ENCODE measurements at places on chromosomes 1 and 21. TPM values are rescaled to one million over a fixed set of nuclear protein-coding genes. Genes with fewer than 3 reads are reported as not detected.

FAM72B gene
- total RNA-seq, result 2.6 TPM

DNA sequence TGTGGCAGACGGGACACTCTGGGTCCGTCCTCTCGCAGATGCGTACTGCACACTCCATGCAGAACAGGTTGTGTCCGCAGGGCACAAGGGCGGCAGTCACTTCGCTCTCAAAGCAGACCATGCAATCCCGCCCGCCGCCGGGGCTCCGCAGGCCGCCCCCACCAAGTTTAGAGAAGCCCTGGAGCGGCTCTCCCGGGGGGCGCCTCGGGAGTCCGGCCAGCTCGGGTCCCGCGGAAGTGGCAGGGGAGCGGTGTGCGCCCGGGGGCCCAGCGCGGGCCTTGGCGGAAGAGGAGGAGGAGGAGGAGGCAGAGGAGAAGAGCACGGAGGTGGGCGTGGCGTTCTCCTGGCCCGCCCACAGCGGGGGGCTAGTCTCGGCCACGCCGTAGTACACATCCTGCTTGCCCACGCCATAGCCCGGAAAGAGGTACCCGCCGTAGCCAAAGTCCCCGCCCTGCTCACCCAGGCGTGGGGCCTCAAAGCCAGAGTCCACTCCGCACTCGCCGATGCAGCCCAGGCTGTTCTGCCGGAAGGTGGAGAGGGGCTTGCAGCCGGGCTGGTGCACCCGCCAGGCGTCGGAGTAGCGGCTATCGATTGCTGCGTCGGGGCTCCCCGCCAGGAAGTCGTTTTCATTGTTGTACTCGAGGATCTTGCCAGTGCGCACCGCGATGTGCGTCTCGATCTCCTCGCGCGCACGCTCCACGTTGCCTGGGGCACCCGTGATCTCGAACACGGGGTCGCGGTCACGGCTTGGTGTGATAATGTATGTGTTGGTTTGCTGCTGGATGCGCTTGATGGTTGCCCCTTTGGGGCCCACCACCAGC, 5.4 kb downstream of the MEX3A start:
- DNase-seq, result no peak

CAPN8 gene
- total RNA-seq, result 88.6 TPM

GRCh38 chr1:206608108-206608698, 4.1 kb downstream of the EIF2D start:
- peak; percentile 47 for DNase-seq

- no peak for DNase-seq
These were observed 68.9 kb downstream of the ATF6 start for GRCh38 chr1:161834967-161835550.

DYNLT5 gene
- 0.65 TPM for total RNA-seq

DCDC2B gene
- not detected for total RNA-seq

DNA sequence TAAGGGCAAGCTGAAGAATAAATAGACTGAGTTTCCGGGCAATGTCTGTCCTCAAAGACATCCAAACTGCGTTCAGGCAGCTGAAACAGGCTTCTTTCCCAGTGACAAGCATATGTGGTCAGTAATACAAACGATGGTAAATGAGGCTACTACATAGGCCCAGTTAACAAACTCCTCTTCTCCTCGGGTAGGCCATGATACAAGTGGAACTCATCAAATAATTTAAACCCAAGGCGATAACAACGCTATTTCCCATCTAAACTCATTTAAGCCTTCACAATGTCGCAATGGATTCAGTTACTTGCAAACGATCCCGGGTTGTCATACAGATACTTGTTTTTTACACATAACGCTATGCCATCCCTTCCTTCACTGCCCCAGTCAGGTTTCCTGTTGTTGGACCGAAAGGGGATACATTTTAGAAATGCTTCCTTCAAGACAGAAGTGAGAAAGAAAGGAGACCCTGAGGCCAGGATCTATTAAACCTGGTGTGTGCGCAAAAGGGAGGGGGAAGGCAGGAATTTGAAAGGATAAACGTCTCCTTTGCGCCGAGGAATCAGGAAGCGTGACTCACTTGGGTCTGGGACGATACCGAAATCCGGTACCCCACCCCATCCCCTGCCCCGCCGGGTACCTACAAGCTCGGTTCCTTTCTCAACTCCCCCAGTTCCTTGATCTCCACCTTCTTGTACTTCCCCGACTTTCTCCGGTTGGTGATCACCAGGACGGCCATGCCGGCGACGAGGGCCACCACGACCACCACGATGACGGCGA, 1.3 kb downstream of the TACSTD2 start:
- no peak for DNase-seq

DNA sequence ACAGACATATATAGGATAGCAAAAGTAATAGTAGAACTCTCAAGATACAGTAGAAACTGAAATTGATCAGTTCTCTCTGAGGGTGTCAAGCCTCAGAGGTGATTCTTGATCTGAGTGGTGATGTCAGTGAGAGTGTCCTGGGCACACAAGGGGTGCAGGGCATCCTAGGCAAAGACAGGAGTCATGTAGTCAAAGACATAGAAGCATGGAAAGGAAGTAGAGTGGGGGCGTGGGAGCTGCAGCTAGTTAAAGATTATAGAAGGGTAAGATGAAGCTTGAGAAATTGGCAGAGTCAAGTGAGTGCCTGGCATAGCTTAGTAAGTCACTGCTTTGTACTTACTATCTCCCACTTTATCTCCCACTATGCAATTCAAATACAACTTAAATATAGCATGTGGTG, 22.8 kb downstream of the CDC7 start:
- no peak for DNase-seq

CYP2J2 gene
- total RNA-seq, result 58.6 TPM

- DNase-seq, result no peak
These were observed 165.6 kb downstream of the DUSP10 start for GRCh38 chr1:221576268-221576667.

DNA sequence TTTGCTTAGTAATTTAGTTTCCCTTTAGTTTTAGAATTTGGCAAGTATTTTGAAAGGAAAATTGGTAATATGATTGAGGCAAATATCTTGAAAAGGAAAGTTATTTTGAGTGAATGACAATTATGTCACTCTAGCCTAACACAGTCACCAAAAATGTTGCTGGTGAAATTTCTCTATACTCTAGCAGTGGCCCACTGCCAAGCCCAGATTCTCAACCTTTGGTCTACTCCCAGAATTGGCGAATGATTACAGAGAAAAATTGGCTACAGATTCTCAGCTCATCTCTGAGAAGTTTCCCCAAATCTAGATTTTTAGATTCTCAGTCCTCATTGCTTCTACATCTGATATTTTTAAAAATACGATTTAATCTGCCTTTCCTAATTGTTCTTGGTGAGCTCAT, 84.9 kb downstream of the PIGK start:
- no peak for DNase-seq

TTC3 gene
- total RNA-seq, result 98.1 TPM

DNA sequence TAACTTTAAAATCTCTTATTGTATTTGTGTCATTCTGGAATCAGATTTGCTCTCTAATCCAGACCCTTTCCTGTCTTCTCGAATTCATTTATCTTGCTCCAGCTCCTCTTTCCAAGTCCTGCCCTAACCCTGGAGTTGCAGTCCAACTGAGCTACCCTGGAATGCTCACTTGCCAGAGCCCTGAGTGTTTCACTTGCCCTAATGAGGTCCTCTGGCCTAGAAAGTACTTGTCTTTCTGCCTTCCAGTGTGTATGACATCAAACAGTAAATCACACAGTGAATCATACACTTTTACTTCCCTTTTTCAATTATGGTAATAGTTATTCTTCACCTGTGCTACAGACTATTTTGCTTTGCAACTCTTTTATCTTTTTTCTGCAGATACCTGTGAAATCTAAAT, 96.9 kb downstream of the NEK7 start:
- DNase-seq, result no peak

GRCh38 chr1:157292302-157292701, 154.1 kb upstream of the ETV3 start:
- no peak for DNase-seq

- no peak for DNase-seq
These were observed 447 bp upstream of the PAQR6 start for GRCh38 chr1:156248323-156248683.

DNA sequence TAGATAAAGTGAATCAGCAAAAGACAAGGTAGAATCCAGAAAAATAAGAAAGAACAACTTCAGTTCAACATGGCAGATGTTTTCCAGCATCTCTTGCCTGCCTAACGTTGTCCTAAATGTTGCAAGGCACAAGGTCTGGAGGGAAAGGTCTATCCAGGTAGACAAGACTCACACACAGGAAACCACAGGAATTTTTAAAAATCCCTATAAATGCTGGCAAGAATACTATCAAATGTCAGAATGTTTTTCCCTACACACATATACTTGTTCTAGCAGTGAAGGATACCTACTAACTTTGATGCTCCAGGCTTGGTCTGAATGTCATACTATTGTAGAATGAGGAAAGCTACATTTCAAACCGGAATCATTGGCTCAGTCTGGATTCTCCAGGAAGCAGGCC, 10.6 kb downstream of the GJA5 start:
- DNase-seq, result no peak

DNA sequence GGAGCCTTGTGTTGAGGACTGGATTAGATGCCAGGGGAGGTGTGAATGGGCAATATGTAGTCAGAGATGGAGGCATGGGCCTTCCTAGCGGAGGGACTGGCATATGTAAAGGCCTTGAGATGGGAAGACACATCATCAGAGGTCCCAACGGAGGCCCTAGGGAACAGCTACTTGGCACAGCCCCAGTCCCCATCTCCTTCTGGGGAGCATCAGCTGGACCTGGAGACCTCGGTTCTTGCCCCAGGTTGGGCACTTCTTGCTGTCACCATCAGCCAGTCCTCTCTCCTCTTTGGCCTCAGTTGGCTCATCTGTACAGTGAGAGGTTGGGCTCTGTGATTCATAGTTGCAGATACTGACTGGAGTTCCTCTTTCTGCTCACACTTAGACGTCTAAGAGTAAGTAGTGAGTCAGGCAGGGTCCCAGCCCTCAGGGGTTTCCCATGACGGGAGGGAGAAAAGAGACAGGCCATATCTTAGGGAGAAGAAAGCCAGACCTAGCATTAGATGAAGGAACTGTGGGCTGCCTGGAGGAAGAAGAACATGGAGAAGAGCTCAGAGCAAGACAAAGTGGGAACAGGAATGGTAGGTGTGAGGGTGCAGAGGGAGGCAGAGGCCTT, 3.4 kb upstream of the MARCKSL1 start:
- no peak for DNase-seq

PM20D1 gene
- not detected for total RNA-seq

DNA sequence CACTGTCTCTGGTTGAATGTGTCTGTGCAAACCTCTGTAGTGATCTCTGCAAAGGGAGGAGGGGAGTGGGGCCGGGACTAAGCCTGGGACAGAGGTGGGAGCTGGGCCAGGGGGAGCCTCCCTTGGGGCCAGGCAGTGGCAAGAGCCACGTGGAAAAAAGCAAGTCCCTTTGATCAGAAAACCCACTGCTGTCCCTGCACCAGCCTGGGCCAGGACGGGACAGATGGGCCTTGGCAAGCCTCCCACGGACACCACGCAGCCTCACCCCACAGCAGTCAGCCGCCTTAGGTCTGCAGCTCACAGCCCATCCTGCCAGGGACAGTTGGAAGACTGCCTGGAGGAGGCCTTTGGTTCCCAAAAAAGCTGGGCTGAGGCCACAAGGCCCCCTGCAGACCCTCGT, 11.7 kb upstream of the TRAPPC10 start:
- no peak for DNase-seq

PFKFB2 gene
- total RNA-seq, result 45.1 TPM

PDC gene
- not detected for total RNA-seq

AMPD1 gene
- 0.44 TPM for total RNA-seq

OR2AK2 gene
- total RNA-seq, result not detected

AQP10 gene
- not detected for total RNA-seq

All from mucosa of descending colon (tissue), 3 donors.